Psoas muscle (tissue), 8 donors: ENCODE measurements at places on chromosomes 1 and 21.

GRCh38 chr1:38609166-38610025 lies 250.2 kb downstream of the RRAGC start:
- no peak for DNase-seq

- peak; percentile 65 for DNase-seq
Measured at GRCh38 chr1:181189691-181190363, 101.3 kb downstream of the IER5 start.

DNA sequence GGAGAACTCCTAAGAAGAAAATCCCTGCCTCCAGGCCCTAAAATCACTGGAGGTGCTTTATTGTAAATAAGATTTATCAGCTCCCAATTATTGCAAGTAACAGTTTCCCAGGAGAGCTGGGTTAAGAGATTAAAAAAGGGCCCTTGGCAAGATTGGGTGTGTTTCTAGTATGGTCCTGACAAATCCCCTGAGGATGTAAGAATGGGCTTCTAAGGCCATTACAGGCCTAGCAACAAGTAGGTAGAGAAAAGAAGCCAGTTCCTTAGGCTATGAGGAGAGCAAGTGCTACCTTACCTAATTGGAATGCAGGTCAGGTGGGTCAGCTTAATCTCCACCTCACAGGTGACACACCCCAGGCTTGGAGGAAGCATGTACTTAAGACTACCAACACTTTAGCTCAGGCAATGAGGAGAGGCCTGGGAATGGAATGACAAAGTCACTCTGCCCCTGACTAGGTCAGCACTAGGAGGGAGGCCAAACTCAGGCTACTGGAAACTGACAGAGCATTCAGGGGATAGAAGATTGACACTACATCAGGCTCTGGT lies 6.8 kb upstream of the OTUD7B start:
- DNase-seq = no peak

- DNase-seq = no peak
Measured at GRCh38 chr1:234989479-234990327, 138.9 kb downstream of the TOMM20 start.

DNA sequence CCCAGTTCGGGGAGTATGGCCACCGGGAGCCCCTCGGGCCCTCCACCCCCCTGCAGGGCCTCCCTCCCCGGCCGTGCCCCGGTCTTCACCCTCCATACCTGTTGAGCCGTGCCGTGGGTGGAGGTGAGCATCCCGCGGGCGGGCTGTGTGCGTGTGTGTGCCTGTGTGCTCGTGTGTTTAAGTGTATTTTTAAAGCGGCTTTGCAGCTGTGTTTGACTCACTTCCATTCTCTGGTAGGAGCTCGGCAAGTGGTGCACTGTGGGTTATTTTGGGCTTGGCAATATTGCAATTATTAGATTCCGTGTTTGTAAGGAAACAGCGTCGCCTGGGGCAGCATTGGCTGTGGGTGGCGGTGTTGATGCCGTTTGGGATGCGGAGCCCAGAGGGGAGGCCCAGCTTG lies 20.3 kb upstream of the PLCH2 start:
- no peak for DNase-seq

- DNase-seq = peak; percentile 63
Measured at GRCh38 chr1:204377800-204378668, 18.3 kb upstream of the PLEKHA6 start.

DNA sequence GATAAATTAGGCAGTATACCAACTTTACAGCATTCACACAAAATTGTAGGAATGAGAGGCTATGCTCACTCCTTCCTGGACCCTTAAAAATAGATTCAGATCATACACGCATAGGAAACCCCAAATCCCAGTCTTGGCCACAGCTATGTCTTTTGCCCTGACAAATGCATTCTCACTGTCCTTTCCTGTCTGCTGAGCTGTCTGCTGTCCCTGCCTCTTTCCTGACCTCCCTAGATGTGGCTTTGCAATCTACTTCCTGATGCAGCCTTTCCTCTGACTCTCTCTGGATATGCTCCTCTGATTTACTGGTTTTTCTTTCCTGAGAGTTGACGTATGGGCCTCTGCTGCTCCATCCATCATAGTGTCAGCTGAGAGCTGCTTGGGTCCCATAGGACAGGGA lies 59.8 kb upstream of the SLC35F3 start:
- DNase-seq = no peak

DNA sequence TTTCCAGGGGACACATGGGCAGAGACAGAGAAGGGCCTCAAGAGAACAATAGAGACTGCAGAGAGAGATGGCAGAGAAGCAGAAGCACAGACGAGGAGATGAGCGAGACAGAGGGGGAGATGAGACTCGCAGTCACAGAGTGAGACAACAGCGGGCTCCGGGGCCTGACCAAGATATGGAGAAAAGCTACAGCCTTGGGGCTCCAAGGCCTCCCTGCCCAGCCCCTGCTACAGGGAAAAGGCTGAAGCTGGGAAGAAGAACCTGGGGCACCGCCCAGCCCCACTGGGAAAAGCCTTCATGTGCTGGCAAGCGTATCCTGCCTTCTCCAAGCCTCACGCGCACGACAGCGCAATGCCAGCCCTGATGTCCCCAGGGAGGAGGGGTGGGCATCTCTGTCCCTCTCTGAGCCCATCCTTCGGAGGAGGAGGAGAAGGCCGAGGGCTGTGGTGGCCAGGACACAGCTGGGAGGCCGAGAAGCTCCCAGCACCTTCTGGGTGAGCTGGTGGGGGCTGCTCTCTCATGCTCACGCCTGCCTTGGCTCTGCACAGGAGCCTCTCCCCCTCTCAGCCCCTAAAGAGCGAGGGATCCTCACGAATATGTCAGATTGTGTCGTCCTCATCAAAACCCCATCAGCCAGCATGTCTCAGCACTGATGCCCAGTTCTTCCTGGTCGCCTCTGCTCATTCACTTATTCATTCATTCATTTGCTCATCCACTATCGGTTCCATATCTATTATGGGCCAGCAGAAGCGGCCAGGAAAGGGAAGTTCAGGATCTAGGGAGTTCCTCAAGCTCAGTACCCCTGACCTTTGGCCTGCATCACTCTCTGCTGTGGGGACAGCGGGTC lies 56.6 kb downstream of the ACOT7 start:
- no peak for DNase-seq

DNA sequence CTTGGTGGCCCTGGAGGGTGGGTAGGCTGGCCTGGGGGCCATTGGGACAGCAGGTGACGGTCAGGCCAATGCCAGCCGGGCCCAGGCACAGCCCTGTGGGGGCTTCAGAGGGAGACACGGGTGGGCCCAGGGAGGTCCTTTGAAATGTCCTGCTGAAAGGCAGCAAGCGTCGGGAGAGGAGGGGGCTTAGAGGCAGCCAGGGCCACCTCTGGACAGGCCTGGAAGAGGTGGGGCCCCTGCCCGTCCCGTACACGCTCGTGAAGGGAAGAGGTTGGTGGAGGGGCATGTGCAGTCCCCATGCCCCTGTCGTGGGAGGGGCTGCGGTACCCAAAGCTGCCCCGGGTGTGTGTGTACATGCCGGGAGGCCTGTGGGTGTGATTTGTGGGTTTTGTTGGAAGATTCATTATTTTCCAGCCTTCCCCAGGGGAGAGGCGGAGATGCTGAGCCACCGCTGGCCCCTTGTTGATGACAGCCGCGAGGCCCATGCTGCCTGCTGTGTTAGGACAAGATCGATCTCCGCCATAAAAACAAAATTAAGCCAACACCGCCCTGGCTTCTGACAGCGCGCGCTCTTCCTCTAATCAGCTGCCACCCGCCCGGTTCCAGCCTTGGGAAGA lies 3.4 kb upstream of the PLCH2 start:
- no peak for DNase-seq

- DNase-seq = no peak
Measured at GRCh38 chr1:193588311-193589082, 402.1 kb upstream of the B3GALT2 start.

GRCh38 chr1:156154317-156154749 lies 948 bp downstream of the SEMA4A start:
- DNase-seq = no peak

GRCh38 chr1:10064416-10065343 lies 31.9 kb downstream of the UBE4B start:
- DNase-seq = no peak

- no peak for DNase-seq
Measured at GRCh38 chr1:112265931-112266330, 130.1 kb upstream of the CTTNBP2NL start.

- DNase-seq = no peak
Measured at GRCh38 chr1:95169548-95169947, 52.4 kb downstream of the TLCD4 start.
